ENCODE measurements at places on chromosomes 16 and 17.
A peak's percentile ranks its signal among the peaks of the same experiment; 100 is the strongest.

- DNase-seq: no peak
Observed at GRCh38 chr16:56462064-56462796, 10.9 kb downstream of the OGFOD1 start.

GRCh38 chr17:7484067-7484918 is at the start of gene POLR2A:
TSS of gene POLR2A (plus strand) at chr17:7484366.
- DNase-seq: peak; percentile 100

DNA sequence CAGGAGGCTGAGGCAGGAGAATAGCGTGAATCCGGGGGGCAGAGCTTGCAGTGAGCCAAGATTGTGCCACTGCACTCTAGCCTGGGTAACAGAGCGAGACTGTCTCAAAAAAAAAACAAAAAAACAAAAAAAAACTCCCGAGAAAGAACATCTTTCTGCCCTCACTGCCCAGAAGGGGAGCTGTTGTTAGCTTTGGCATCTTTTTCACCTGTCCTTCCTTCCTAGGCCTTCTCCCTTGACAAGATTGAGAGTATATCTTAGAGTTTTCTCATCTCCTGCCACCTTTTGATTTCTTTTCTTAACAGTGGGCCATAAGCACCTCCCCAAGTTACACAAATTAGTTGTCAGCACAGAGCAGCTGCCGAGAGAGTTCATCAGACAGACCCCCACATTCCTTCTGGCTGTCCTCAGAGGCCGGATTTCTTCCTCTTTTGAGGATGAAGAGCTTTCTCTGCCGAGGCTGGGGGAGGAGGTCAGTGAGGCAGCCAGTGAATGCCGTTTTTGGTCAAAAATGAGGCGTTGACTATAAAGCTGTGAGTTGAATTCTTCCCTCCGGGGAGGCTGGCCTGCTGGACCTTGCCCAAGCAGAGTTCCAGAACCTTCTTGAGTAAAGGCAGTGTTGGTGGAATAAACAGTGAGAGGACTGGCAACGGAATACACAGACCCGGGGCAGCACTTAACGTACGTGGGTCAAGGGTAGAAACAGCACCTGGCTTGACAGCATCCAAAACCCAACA is 127.0 kb downstream of the ABCC6 start:
- DNase-seq: no peak

DNA sequence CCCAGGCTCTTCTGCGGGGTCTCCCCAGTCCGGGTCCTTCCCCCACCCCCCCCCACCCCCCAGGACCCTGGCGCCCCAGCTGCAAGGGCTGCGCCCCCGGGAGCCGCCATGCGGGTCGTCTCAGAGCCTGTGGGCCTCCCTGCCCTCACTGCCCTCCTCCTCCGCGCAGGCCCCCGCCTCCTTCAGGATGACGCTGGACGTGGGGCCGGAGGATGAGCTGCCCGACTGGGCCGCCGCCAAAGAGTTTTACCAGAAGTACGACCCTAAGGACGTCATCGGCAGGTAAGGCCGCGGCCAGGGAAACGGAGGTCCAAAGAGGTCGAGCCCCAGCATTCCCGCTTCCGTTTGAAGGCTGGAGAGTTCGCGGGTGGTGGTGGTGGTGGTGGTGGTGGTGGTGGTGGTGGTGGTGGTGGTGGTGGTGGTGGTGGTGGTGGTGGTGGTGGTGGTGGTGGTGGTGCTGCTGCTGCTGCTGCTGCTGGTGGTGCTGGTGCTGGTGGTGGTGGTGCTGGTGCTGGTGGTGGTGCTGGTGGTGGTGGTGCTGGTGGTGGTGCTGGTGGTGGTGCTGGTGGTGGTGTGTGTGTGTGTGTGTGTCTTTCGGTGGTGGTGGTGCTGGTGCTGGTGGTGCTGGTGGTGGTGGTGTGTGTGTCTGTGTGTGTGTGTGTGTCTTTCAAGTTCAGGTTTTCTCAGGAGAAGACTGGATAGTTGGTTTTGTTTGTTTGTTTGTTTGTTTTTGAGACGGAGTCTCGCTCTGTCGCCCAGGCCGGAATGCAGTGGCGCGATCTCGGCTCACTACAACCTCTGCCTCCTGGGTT is 615 bp downstream of the PHKG2 start:
- no peak for DNase-seq

DNA sequence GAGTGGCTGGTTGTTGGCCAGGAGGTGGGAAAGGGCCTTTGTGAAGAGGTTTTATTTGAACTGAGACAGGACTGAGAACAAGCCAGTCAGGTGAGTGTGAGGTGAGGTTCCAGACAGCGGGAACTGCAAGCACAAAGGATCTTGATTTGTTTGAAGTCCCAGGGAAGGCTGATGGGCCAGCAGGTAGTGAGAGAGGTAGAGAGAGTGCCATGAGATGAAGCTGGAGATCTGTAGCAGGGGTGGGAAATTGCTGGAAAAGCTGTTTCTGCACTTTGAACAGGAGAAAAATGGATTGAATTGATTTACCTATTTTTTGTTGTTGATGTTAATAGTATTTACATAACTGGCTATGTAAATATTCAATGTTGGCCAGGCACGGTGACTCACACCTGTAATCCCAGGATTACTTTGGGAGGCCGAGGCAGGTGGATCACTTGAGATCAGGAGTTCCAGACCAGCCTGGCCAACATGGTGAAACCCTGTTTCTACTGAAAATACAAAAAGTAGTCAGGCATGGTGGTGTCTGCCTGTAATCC is 7.7 kb upstream of the DCTPP1 start:
- no peak for DNase-seq

Measured in vagina (tissue), 2 donors.